ENCODE measurements at places on chromosomes 6 and 20.

DNA sequence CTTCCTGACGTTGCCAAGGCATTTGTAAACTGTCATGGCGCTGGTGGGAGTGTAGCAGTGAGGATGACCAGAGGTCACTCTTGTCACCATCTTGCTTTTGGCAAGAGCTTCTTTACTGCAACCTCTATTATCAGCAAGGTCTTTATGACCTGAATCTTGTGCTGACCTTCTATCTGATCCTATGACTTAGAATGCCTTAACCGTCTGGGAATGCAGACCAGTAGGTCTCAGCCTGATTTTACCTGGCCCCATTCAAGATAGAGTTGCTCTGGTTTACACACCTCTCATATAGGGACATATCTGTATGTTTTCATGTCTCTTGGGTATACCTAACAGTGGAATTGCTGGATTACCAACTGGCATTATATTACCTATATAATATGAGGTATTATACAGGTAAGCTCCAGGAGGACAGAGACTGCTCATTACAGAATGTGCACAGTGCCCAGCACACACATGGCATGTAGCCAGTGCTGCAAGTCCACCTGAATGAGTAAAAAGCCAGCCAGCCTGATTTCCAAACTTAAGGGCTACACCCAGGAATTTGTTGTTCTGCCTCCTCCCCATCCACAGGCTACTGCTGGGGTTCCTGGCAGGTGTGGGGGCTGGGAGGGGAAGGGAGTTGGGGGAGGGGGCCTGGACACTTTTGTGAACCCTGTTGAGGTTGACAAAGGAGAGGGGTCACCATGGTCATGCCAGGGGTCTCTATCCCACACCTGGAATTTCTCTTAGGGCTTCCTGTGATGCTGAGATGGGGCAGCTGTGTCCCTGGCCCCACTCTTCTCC lies 35.2 kb upstream of the BLCAP start:
- DNase-seq, result no peak

DNA sequence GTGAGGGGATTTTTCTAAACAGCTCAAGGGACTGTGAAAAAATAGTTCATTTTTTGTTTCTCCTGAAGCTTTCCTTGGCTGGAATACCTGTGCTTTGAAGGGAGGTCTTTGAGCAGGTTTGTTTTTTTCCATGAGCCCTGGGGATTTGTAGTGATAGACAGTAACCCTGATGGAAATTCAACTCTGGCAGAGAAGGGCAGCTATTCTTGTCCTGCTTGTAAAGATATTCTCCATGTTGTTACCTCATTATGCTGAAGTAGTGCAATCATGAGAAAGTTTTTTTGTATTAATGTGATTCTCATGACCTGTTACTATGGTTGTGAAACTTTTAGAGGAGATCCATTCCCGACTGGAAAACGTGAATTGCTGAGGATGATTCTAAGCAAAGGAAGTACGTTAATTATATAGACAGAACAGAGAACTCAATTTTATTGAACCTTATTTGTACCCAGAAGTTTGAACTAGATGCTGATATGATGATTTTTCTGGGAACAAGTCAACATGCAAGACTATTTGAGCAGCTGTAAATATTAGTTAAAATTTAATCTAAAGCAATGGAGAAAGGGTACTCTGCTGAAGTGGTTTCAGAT lies 12.5 kb downstream of the UTRN start:
- no peak for DNase-seq

DNA sequence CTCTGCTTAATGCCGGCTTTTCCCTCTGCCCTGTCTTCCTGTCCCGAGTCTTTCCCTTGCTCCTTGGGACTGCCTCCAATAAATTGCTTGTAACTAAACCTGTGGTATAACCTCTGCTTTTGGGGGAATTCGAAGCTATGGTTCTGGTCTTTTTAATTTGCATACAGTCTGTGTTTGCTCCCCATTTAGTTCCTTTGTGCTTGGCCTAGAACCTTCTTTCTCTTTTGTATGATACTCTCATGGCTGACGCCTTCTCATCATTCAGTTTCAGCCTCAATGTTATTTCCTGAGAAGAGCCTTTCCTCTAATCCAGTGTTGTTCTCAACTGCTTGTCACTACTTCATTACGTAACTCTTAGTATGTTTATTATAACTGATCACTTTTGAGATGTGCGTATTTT lies 248.0 kb downstream of the PHF3 start:
- no peak for DNase-seq

GRCh38 chr20:8790442-8791074 lies 278.3 kb upstream of the PLCB4 start:
- no peak for DNase-seq

- DNase-seq, result no peak
Observed at GRCh38 chr6:35173427-35174087, 32.4 kb upstream of the TCP11 start.

DNA sequence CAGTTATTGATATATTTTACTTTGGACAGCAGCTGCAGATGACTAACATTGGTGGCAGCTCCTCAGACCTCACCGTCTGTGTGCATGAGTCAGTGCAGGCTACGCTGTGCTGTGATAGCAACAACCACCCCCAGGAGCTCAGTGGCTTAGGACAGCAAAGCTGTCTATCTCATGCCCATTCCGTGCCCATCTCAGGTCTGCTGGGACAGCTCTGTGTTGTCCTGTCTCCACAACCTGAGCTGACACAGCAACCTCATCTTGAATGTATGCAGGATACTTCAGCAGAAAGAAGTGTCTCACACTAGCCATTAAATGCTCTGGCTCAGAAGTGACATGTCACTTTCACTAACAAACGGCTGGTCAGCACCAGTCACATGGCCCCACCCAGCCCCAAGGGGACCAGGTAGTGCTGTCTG lies 47.7 kb downstream of the BANF2 start:
- DNase-seq, result no peak

GRCh38 chr6:6516666-6517458 lies 71.7 kb upstream of the LY86 start:
- no peak for DNase-seq

DNA sequence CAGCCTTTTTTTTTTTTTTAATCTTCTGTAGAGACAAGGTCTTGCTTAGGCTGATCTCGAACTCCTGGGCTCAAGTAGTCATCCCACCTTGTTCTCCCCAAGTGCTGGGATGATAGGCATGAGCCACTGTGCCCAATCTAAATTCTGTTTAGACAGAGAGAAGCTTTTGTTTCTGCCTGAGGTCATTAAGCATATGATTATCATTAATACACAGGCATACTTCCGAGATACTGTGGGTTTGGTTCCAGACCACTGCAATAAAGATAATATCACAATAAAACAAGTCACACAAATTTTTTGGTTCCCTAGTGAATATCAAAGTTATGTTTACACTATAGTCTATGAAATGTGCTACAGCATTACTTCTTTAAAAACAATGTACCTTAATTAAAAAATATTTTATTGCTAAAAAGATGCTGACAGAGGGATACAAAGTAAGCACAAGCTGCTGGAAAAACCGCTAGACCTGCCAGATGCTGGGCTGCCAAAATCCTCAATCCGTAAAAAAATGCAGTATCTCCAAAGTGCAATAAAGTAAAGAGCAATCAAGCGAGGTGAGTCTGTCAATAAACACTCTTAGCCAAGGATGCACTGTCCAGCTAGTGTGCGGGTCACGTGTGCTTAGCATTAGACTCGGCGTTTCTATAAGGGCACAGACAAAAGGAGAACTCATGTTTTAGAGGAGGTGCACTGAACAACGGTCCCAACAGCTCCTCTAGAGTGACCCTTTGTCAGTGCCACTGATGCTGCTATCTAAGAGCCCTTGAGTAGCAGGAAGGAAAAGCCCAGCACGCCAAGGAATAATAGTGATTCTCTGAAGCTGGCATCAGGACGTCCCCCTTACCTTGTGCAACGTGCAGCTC lies 16.1 kb downstream of the TXNDC5 start:
- peak; percentile 1 for DNase-seq

- DNase-seq, result no peak
Observed at GRCh38 chr6:91523511-91523910, 936.6 kb upstream of the MAP3K7 start.

GRCh38 chr20:53829255-53829723 lies 235.7 kb upstream of the ZNF217 start:
- no peak for DNase-seq

GRCh38 chr6:129324345-129324744 lies 385.6 kb downstream of the ARHGAP18 start:
- DNase-seq, result no peak

- DNase-seq, result peak; percentile 61
Observed at GRCh38 chr20:391041-391711, 10.6 kb downstream of the TRIB3 start.

- DNase-seq, result no peak
Observed at GRCh38 chr20:17928211-17928611, 40.4 kb downstream of the SNX5 start.

DNA sequence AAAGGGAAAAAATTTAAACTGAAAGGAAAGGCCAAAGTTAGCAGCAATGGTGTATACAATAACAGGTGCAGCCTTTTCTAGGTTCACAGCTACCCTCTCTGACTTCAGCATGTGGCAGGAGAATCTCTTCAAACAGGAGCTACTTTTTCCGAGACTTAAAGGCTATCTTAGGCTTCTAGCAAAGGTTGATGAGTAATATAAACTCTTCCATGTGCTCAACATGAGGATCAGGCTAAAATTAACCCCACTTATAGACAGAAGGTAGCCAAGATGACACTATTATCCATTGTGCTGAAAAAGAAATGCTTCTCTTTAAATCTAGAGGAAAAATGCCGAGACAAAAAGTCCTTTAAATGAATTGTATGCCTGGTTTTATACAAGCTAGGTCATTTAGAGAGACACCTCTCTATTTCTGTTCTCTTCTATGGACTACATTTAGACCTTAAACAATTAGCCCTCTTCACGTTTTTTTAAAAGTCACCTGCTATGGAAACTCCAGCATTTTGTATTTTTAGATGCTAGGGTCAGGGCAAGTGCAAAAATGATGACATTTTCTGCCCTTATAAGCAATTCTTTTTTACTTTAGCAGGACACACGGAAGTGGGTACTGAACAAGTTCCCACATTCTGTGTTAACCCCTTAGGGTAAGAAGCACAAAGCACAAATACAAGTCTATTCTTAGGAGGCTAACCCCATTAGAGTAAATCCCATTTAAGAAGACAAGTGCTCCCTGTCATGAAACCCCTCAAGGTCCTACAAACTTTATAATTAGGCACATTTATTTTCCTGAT lies 216.8 kb upstream of the CITED2 start:
- DNase-seq, result no peak

Measured in spleen (tissue), 13 donors.